Activated naive CD4-positive, alpha-beta T cell treated with Interleukin-2 at 50 U/mL for 16 hours (primary cell): ENCODE measurements at places on chromosomes 13 and 19.

DNA sequence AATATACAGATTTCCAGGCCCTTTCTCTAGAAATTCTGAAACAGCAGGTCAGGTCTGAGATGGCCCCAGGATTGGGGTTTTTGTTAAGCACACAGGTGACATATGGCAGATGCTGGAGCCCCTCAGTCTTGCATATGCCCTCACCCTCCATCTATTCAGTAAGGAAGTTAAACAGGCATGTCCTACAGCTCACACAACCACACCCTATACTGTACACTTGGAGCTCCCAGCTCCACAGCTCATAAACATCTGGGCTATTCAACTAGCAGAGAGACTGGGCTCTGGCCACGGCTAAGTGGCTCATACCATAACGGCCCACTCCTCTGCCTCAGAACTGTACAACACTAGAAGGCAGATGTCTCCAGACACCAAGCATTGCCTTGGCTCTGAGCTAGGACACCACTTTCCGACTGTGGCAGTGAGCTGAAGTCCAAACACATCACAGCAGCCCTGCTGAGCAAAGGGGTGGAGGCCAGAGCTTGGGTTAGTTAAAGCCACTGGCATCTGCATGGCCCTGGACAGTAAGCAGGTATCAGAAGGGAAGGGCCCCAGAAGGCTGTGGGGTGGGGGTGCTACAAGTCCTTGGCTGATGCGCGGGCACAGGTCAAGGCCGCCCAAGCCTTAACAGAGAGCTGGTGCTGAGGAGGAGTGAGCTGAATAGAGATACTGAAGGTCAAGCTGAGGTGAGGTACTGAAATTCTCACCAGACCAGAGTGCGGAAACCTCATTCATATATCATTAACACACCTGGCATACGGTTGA is 79.1 kb downstream of the ABCC4 start:
- no peak for DNase-seq

DNA sequence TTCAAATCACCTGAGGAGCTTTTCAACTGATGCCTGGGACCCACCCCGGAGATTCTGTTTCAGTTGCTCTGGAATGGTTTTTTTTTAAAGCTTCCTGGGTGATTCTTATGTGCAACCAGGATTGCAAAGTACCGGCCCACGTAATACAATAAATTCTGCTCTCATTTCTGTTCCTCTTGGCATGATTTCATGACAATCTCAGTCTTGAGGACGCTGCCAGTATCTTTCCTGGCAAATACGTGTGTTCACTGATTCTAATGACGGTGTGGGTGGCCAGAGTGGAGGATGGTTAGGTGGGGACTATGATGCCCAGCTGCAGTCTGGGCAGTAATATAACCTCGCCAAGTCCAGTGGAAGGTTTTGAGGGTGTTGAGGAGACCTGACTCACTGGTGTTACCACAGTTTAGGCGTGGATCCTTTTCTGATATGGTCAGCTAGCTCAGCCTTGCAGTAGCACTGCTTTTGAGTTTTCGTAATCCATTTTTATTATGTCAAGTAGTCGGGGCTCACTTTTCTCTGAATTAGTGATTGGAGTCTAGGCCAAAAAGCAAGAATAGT is 49.4 kb downstream of the FAM124A start:
- DNase-seq, result no peak

DNA sequence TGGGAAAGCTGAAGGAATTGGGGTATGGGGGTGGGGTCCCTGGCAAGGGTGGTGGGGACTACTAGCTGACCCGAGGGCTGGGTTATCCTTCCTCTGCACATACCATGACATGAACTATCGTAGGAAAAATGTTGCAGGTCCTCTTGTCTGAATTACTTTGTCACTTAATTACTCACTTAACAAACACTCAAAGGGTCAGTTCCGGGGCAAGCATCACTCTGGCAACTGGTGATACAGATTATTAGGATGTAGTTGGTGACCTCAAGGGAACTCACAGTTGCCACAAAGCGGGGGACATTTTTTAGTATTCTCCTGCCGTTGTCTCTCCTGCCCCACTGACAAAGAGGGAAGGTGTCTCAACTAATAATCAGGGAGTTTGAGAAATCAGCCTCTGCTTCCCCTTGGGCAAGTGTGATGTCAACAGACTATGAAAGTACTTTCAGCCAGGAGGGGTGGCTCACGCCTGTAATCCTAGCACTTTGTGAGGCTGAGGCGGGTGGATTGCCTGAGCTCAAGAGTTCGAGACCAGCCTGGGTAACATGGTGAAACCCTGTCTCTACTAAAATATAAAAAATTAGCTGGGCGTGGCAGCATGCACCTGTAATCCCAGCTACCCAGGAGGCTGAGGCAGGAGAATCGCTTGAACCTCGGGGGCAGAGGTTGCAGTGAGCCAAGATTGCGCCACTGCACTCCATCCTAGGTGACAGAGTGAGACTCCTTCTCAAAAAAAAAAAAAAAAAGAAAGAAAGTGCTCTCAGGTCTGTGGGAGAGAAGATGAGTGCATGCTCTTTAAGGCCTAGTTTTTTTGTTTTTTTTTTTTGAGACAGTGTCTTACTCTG is 10.3 kb downstream of the DNAJB1 start:
- DNase-seq, result no peak

- no peak for DNase-seq
Observed at GRCh38 chr13:108957369-108958012, 328.1 kb downstream of the MYO16 start.

GRCh38 chr19:1154731-1155351 is 19.2 kb downstream of the SBNO2 start:
- no peak for DNase-seq

DNA sequence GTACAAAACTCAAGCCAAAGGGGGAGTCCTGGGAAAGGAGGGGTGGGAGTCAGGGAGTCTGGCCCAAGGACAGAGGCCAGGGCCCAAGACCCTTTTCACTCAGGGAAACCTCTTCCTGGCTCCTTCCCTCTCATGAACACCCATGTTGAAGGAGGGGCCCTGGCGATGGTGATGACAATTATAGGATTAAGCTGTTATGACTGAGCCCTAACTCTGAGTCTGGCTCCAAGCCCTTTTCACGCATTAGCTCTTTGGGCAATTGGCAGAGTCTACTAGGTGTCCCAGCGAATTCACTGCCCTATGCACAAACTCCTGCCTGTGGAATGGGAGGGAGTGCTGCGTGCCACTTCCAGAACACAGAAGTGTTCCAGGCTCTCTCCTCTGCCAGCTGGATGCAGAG is 20.7 kb downstream of the ZNF575 start:
- no peak for DNase-seq

DNA sequence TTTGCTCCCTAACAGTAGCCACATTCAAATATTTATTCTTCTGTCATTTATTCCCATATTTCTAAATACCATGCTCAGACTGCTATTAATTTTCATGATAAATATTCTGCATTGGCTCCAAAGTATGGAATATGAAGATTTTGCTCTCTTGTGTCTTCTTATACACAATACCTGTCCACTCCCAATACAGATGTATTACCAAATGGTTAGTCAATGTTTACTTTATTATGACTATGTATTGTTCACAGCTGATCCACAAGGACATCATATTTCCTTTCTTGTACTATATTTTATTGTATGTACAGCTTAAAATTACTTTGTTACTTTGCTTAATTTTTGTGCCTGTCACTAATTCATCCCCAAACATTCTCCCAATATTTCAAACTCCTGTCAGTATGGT is 322.3 kb downstream of the OXGR1 start:
- no peak for DNase-seq

DNA sequence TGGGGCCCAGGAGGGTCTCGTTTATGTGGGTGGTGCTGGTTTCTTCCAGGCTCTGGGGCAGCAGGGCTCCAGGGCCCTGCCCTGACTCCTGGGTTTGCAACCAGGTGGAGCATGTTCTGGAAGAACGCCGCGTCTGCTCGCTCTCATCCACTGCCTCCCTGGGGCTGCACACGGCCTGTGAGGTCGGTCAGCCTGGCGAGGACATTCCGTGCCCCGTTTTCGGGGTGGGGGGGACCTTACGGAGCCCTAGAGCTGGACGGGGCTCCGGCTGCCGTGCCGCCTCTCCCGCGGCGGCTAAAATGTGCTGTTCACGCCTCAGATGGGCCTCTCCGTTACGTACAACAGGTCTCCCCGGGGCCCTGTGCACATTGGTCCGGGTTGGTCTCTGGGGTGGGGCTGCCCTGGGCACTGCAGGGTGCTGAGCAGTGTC is 3.3 kb downstream of the GNA11 start:
- no peak for DNase-seq

- no peak for DNase-seq
Observed at GRCh38 chr13:98393873-98394272, 183.0 kb downstream of the STK24 start.

GRCh38 chr19:47135156-47135555 is 4.5 kb downstream of the SAE1 start:
- DNase-seq, result no peak

DNA sequence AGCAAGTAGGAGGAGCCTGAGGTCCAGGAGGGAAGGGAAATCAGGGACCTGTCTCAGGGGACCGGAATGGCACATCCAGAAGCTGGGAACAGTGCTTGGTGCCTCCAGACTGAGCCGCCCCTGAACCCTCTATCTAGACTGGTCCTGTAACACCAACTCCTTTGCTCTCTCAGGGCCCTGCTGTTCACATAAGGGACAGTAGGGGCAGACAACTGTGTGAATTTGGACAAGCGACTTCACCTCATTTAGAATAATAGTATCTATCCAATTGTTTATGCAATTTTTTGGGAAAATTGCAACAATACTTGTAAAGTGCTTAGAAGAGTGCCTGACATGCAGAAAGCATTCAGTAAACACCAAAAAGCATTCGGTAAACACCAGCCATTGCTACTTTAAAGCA is 14.0 kb downstream of the SYMPK start:
- DNase-seq, result no peak

GRCh38 chr13:83536941-83537340 is 345.3 kb downstream of the SLITRK1 start:
- no peak for DNase-seq

DNA sequence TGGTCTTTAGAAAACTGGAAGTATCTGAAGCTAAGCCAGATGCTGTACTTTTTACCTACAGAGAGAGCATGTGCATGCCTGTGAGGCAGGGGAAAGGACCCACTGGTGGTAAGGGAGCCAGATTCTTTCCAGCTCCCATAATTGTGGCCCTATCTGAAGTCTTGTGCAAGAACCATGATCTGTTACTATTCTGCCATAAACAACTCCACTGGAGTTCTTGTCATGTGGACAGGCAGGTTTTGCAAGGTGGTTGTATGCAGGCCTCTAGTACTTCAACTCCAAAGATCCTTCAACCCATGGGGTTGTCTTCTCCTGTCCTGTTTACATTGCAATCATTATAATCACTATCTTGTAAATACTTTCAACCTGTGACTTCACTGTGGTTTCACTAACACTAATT is 14.1 kb downstream of the PROSER1 start:
- no peak for DNase-seq

- no peak for DNase-seq
Observed at GRCh38 chr13:73366241-73366640, 307.4 kb downstream of the KLF5 start.

GRCh38 chr13:60836821-60837220 is 439.8 kb downstream of the TDRD3 start:
- no peak for DNase-seq

GRCh38 chr13:100537486-100537885 is 51.1 kb downstream of the GGACT start:
- DNase-seq, result no peak

- no peak for DNase-seq
Observed at GRCh38 chr13:51579676-51580075, 4.6 kb upstream of the WDFY2 start.

DNA sequence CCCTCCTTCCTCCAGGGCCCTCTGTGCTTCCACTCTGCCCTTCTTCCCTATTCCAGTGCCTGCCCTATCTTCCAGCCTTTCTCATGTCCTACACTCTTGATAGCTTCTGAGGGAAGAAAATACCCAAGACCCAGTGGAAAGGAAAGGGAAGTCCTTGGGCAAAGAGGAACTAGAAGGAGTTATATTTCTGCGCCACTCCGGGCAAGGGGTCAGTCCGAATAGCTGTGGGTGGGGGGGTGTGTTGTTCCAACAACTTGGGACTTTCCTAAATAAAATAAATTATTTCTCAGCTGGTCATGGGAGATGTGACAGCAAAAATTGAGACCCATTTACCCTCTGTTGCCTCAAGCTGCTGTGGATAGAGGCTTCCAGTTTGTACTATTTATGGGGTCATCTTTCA is 23.2 kb downstream of the CABP5 start:
- no peak for DNase-seq

GRCh38 chr13:59588717-59589067 is 575.0 kb downstream of the DIAPH3 start:
- DNase-seq, result no peak

DNA sequence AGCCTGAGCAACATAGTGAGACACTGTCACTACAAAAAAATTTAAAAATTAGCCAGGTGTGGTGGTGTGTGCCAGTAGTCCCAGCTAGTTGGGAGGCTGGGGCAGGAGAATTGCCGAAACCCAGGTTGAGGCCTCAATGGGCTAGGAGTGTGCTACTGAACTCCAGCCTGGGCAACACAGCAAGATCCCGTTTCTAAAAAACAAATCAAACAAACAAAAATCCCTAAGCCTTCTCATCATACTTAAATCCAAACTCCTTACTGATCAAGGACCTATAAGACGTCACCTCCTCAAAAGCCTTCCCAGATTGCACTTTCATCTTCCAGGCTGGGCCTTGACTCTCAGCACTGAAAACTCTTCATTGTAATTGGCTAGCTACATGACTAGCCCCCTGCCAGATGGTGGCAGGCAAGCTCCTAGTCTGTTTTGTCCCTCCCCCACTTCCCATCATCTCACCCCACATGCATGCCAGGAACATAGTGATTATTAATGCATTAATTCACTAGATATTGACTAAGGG is 17.5 kb upstream of the NANOS3 start:
- DNase-seq, result no peak

GRCh38 chr13:90623318-90624011 is 724.0 kb upstream of the MIR17HG start:
- DNase-seq, result no peak

DNA sequence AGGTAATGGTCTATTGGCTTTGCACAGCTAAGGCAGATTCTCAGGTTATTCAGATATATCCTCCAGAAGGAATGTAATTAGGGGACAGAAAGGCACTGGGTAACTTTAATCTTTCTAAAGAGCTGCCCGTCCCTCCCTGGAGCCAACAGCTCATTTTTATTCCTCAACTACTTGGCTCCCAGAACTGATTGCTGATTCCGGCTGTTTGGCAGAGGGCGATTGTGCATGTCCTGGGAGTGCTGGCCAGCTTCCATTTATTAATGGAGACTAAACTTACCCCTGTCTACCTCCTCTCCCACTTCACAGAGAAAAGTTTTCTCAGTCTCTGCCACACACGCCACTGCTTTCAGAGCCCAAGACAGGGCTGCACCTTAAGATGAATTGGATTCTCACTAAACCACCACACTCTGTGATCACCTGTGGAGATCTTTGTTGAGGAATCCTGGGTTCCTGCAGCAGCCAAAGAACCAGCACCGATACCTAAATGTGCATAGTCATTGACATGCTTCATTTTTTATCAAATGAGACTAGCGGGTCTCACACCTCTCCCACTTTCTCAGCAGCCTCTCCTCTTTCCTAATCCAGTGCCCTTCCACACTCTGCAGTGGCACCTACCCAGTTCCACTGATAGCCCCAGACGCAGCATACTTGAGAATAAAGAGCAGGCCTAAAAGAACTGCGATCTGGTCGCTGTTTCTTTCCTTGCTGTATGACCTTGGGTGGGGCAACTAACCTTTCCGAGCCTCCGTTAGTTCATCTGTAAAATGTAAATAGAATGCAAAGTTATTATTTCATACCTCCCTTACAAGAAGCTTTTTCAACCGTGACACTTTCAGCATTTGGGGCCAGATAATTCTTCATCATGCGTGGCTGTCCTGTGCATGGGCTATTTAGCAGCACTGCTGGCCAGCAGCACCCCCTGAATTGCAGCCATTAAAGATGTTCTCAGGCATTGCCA is 648.7 kb downstream of the UQCRFS1 start:
- DNase-seq, result no peak
